ENCODE measurements at places on chromosomes 3 and 15.

- no peak for DNase-seq
Measured at GRCh38 chr3:134622806-134623365, 27.9 kb downstream of the KY start.

DNA sequence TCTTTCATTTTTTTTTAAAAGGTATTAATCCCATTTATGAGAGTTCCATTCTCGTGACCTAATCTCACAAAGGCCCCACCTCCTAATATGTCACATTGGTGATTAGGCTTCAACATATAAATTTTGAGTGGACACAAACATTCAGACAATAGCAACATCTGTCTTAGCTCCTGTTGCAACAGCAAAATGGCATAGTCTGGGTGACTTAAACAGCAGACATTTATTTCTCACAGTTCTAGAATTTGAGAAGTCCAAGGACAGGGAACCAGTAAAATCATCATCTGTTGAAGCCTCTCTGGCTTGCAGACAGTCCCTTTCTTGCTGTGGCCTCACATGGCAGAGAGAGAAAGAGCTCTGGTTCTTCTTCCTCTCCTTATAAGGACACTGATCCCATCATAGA, 3.2 kb upstream of the PLSCR2 start:
- DNase-seq = no peak

GRCh38 chr3:131612745-131613144, 110.0 kb upstream of the MRPL3 start:
- DNase-seq = no peak

DNA sequence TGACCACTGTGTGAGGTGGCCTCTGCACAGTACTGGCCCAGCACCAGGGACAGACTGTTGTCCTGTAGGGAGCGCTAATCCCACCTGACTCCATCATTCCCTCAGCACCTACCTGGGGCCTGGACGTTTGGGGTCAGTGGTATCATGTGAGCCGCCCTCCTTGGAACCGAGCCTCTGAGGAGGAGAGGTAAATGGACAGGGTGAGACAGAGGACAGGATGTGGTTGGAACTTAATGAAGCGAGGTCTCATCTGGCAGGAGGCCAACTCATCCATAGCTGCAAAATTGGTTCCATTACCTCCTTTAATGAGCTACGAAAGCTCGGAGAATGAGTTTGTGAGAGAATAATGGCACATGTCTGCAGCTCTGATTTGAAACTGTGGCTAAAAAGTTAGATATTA, 13.9 kb downstream of the MAPKAPK3 start:
- DNase-seq = no peak

DNA sequence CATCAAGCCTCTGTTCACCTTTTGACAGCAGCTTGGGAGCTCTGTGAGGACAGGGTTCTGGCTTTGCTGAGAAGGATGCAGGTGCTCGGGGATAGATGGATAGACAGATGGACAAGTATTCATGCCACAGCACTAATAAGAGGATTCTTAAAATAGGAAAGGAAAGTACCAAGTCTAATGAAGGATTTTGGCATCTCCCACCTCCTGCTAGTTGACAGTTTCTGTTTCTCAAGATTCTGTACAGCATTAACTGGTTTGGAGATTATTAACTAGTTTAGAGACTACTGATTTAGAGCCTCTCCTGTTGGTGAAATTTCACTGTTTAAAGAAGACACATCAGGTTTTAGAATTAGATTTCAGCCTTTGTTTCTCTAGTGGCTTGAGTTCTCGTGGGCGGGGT, 152.3 kb downstream of the CACNA1D start:
- DNase-seq = no peak

Measured in activated CD4-positive, alpha-beta T cell treated with anti-CD3 and anti-CD28 coated beads for 24 hours (primary cell).